ENCODE measurements at places on chromosomes 12 and 14. TPM values are rescaled to one million over a fixed set of nuclear protein-coding genes. Genes with fewer than 3 reads are reported as not detected.

Gene PXMP2
- 105 TPM for total RNA-seq

DNA sequence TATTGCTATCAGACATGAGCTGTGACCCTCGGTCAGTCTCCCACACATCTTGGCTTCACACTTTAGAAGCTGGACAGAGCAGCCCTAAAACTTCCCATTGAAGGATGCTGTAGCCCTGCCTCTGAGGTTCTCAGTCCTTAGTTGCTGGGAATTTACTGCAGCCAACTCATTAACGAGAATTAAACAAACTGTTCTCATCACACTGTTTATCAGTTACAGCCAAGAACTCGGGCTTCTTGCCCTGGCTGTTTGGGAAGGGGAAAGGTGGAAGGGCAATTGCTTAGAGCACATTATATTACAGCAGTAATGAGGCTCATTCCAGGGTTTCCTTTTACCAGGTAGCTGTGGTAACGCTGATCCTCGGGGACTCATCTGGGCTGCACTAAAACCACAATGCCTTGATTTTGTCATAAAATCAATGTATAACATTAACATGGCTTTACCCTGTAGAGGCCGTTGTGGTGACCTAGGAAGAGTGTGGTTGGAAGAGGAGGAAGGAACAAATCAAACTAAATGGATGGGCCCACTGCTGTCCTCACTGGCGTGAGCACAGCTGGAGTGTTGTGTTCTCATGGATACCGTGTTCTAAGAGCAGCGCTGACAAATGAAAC, 87.1 kb downstream of the GPR135 start:
- no peaks in the 10 kb centered on the region for H3K36me3 ChIP-seq
- no peak for DNase-seq
- H3K4me3 ChIP-seq, result no peak overlapping the region
- H3K4me1 ChIP-seq, result no peaks in the 10 kb centered on the region

DNA sequence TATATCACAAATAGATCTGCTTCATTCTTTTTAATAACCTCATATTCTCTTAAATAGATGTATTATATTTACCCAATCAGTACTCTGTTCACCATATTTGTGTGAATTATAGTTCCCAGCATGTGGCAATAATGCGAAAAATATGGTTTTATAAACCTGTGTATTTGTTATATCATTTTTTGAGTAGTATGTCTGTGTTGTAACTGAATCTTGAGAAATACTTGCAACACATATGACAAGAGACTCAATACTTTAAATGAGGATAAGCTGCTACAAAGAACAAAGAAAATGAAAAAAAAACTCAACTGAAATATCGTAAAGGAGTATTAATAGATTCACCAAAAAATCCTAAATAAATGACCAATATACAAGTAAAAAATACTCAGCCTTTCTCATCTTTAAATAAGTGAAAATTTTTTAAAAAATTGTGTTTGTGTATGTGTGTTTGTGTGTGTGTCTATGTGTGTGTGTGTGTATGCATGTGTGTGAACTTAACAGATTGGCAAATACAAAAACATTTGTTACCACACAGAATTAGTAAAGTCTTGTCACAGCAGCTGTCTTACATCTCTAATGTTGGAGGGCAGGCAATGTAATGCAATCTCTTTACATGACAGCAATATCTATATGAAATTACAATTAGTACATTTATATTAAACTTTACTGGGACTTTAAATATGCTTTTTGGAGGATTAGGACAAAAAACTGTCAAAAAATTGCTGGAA, 441.9 kb upstream of the MGAT4C start:
- DNase-seq, result no peak
- H3K27me3 ChIP-seq, result no peaks in the 10 kb centered on the region
- H3K4me3 ChIP-seq, result no peak overlapping the region
- no peaks in the 10 kb centered on the region for H3K36me3 ChIP-seq

DNA sequence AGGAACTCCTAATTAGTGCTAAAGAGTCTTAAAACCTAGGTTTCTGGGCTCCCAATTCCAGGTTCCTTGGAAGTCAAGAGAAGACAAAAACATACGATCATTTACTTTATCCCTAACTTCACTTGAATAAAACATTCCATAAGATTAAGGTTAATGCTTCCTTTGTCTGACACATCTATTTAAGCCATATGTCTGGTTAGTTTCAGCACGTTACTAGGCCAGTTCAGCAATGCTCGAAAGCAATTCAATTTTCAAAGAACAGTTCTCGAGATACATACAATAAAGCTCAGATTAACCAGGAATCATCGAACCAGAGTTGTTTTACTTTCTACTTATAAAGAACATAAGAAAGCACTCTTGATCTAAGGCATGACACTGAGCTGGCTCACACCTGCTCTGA, 68.0 kb upstream of the POC1B start:
- DNase-seq, result no peak
- no peak overlapping the region for H3K27ac ChIP-seq
- peaks cover 33% of the 10 kb centered on the region for H3K36me3 ChIP-seq
- H3K4me1 ChIP-seq, result no peaks in the 10 kb centered on the region
- H3K27me3 ChIP-seq, result no peaks in the 10 kb centered on the region

Data from SJSA1 (cell line).